ENCODE measurements at places on chromosomes 3 and 15.

GRCh38 chr15:29400701-29401100 is 131.1 kb upstream of the NSMCE3 start:
- no peak for DNase-seq

DNA sequence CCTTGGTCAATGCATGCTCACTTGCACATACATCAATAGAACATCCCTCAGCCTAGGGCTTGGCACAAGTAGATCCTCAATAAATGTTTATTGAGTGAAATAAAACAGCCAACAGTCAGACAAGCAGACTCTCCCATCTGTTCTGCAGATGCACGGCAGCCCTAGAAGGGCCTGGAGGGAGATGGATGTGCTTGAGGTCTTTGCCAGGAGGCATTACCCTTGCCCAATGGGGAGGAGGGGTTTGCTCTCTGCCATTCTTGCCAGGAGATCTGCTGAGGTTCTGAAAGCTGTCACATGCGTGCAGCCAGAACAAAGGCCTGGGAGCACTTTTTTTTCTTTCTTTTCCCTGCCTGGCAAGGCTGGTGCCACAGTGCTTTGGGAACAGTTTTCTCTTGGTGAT is 349.3 kb upstream of the THRB start:
- no peak for DNase-seq

DNA sequence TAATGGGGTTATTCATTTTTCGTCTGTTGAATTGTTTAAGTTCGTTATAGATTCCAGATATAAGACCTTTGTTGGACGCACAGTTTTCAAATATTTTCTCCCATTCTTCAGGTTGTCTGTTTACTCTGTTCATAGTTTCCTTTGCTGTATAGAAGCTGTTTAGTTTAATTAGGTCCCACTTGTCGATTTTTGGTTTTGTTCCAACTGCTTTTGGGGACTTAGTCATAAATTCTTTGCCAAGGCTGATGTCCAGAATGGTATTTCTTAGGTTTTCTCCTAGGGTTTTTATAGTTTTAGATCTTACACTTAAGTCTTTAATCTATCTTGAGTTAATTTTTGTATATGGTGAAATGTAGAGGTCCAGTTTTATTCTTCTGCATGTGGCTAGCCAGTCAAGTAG is 58.9 kb upstream of the ZNF280D start:
- DNase-seq: no peak

DNA sequence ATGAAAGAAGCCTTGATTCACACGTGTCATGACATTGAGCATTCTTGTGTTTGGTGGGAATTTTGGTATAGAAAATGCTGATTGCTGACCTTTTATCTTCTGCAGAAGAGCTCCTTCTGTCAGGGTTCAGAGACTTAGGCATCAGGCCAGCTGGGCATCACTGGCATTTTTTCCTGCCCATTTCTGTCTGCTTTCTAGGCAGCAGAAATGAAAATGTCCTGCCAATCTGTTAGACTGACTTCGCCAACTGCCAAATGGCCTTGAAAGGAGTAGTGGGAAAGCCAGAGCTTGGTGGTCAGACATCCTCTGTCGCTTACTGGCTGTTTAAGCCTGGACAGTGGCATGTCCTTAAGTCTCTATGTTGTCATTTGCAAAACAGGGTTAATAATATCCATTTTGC is 57.4 kb downstream of the EEFSEC start:
- no peak for DNase-seq

- no peak for DNase-seq
Observed at GRCh38 chr3:193883551-193883950, 252.4 kb upstream of the HES1 start.

DNA sequence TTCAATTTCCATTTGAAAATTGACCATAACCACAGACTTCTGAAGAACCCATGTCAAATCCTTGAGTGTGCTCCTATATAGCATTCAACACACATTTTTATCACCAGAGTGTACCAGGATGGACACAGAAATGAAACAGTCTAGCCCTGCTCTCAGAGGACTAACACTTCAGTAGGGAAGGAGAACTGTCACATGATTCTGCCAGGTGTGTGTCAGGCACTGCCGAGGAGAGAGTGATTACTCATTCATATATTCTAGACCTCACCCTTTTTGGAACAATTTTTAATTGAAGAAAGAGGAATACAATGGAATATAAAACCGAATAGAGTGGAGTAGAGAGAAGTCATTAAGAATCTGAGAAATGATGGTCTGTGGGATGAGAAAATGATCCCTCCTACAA is 125.8 kb downstream of the ERC2 start:
- no peak for DNase-seq

DNA sequence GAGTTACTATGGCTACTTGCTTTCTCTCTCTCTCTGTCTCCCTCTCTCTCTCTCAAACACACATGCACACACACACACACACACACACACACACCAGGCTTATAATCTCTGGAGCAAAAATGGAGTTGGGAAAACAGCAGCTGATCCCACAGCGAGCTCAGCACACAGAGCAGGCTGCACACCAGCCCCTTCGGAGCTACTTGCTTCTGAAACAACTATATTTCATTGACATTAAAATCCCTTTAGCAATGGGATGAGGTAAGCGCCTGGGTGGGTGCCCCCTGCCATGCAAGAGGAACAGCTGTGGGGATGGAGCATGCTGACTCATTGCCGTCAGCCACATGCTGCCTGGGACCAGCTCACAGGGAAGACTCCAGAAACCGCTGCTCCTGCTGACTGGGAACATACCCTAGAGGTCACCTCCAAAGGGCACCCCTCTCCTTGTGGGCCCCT is 45.7 kb downstream of the B3GNT5 start:
- DNase-seq: no peak

DNA sequence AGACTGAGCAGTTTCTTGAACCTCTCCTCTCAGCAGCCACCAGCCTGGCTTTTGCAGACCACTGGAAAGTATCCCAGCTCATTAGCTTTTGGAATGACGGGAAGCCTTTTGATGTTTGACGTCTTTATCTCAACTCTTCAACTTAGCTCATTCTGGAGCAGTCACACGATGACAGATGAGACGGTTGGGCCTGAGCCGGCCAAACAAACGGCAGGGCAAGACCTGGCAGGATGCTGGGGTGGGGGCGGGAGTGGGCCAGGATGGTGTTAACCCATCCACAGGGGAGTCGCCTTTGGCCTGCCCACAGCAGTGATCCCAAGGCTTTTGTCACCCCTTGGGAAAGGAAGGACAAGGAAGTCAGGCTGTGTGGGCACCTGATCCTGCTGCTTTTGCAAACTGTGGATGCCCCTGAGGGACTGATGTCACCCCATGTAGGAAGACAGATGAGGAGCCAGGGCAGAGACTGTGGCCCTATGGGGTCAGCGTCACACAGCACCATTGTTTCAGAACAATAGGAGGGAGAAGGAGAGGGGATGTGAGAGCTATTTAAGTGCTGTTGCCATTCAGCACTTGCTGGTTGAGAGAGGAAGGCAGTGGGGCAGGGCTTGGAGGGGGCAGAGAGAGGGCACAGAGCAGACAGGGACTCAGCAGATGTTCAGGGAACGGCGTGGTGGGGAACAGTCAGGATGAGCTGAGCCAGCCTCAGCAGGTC is 121.9 kb upstream of the CTDSPL start:
- DNase-seq: no peak

- no peak for DNase-seq
Observed at GRCh38 chr3:102450976-102451375, 16.2 kb downstream of the ZPLD1 start.

DNA sequence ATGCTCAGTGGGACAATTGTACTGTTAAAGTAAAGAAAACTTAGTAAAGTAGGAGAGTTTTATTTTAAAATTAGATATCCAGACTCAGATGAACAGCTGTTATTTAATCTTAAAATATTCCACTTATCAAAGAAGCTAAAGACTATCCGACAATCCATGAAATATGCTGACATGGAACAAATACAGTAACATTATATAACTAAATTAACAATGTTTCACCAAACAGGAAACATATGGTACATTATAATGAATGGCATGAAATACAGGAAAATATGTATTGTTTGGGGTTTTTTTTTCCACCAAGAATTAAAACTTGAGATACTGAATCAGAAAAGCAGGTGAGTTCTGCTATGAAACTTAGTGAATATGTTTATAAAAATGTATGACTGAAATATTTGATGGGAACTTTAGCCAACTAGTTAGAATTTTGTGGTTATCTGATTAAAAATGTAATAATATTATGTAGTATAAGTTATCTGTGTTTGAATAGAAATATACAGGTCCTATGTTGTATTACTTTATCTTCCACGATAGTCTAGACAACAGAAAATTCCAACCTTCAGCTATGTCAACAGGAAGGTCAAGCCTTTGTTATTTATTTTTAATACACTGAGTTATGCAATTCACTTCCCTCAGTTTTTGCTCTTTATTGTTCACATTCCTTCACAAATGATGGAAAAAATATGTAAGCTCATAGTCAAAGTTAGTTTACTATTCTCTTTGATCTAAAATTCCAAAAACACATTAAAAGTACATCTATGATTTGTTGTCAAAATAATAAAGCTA is 72.7 kb downstream of the UACA start:
- DNase-seq: no peak

DNA sequence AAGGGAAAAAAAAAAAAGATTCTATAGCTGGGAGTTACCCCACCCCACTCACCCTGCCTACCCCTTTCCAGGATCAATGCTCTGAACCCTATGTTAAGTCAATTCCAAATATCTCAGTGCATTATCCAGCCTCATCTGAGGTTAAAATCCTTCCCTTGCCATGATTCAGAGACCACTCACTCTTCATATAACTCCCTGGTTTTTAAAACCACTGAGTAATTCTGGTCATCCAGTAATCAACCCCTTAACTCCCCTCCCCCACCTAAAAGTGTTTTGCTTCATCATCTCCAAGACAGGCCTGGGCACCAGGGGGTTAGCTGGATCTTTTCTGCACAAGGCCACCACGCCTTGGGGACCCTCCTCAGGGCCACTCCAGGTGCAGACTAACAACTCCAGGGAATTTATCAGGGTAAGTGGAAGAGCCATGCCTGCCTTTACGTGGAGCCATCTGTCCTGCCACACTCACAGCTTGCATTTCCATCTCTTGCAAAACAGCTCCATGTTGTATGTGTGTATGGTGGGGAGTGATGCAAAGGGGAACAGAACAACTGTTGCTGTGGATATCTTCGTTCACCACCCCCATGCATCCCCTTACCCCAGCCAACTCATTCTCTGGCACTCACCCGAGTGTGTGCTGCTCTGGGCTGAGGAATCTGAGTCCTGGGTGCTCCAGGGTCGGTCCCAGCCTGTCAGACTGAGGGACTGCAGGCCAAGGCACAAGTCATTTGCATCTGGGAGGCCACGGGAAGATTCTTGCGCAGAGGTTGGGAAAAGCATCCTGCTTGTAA is 30.7 kb upstream of the RPS17 start:
- DNase-seq: no peak

GRCh38 chr3:58035524-58036255 is 27.5 kb downstream of the FLNB start:
- no peak for DNase-seq

DNA sequence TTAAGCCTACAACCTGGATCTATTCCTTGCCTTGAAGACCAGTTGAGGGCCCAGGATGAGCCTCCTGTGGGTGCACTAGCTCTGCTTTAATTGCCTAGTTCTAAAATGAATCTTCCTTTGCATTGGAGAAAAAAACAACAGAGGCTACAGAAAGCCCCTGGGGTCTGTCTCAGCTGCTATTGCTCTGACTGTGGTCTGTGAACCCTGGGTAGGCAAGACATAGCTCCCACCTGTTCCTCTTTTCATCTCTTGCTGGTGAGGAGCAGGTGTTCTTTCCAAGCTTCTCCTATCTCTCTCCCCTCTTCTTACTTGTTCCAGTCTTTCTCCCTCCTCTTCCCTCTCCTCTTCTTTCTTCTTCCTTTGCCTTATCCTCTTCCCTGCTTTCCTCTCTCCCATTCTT is 28.8 kb downstream of the RBP2 start:
- DNase-seq: no peak

DNA sequence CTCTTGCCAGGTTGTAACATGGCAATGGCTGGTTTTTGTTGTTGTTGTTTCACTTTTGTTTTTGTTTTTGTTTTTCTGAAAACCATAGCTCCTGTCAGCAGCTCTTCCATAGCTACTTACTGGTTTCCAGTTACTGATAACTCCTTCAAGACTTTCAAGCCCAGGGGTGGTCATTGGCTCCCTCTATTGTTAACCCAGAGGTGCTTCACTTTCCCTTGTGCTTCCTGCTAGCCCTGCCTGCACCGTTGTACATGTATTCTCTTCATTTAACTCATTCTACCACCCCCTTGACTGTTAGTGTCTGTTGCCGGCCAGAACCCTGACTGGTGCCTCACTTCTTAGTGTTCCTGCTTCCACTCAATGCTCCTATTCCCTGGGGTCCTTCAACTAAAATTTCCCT is 4.2 kb upstream of the TRAT1 start:
- peak; percentile 18 for DNase-seq

DNA sequence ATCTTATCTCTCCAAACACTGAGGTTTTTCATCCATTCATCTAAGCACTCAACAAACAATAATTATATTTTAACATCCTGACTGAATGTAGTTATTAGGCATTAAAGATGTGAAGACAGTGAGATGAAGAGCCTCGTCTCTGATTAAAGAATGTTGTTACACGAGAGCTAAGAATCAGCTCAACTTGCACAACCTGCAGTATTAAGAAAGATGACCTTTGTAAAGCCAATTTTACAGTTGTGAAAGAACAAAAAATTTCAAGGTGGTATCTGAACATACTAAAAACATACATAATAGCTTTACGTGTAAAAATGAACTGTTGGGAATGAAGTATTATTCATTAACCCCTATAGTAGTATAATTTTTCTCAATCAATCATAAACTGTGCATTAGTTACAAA is 12.8 kb downstream of the CLDN1 start:
- no peak for DNase-seq

DNA sequence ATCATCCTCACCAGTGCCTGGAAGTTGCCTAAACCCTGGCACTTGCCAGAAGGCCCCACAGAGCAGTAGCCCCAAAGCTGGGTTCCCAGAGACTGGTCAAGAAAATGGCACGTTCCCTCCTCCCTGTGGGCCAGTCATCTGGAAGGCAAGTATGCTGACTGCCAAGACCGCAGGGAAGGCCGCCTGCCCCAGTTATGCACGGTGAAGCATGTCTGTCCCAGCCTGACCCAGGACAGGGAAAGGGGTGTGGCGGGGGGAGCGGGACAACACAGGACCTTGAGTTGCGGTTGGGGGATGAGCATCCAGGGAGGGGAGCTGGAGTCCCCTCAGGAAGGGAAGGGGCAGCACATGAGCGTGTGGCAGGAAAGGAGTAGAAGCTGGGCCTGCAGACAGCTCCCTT is 33.0 kb downstream of the RBPMS2 start:
- no peak for DNase-seq
